T47D (cell line): ENCODE measurements at places on chromosomes 12 and 14.

DNA sequence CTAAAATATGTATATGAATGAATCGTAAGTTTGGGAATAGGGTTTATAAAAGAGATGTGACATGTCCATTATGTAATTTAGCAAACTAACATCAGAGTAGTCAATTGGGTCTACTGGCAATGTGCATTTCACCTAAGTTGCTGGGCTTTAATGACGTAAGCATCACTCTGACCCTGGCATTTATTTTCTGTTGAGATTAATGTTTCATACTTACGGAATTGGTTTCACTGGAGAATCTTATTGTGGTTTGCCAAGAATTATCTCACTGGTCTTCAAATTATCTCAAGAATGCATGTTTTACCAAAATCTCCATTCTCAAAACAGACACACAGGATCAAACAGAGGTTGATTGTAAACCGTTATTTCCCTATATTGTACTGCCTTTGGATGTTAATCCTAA lies 437.1 kb downstream of the NPAS3 start:
- no peak for DNase-seq

- DNase-seq, result peak; percentile 41
Observed at GRCh38 chr12:107092669-107093416, 506 bp downstream of the CRY1 start.

- peak; percentile 91 for DNase-seq
Observed at GRCh38 chr14:99562856-99563748, 40.9 kb downstream of the CCDC85C start.

GRCh38 chr12:55695349-55695748 lies 12.4 kb downstream of the ITGA7 start:
- DNase-seq, result no peak

- DNase-seq, result no peak
Observed at GRCh38 chr12:108629824-108630476, 3.7 kb downstream of the SELPLG start.

DNA sequence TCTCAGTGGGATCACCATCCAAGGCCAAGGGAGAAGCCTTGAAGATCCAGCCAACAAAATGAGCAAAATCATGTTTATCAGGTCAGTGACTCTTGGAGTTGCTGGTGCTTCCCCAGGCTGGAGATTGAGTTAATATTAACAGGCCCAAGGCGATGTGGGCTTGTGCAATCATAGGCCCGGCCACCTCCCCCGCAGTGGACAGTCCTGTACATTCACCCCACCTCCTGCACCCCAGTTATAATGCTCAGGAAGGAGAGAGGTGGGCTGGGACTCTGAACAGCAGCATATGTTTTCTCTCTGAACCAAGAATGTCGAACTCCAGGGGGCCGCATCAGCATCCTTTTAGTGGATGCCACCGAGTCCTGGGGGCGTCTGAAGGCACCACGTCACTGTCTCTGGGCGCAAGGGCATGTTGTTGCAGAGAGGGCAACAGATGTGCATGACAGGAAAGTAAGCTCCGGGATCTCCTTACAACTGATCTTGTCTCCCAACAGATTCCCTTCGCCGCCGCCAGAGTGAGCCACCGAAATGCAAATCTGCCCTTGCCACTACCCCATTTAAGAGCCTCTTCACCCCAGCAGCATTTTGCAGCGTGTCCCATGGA lies 32.2 kb upstream of the SERPINA6 start:
- peak; percentile 94 for DNase-seq

GRCh38 chr12:131128556-131128955 lies 174.8 kb downstream of the ADGRD1 start:
- DNase-seq, result no peak

DNA sequence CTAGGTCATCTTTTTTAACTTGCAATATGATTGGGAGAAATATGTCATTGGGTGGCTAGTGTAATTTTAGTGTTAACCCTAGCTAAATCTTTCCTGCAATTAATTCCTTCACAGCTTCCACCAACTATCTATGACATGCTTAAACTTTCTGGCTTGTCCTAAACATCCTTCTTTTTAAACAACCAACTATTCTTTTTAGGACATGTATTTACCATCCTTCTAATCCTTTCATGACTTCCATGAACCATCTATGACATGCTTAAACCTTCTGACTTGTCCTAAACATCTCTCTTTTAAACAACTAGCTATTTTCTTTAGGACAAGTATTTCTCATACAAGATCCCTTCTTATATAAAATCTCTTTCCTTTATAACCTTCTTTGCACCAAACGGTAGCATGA lies 179.6 kb upstream of the PDZRN4 start:
- DNase-seq, result no peak

- DNase-seq, result no peak
Observed at GRCh38 chr14:91009501-91010152, 50.8 kb downstream of the RPS6KA5 start.

- no peak for DNase-seq
Observed at GRCh38 chr12:94460616-94460959, 921 bp upstream of the CEP83 start.

DNA sequence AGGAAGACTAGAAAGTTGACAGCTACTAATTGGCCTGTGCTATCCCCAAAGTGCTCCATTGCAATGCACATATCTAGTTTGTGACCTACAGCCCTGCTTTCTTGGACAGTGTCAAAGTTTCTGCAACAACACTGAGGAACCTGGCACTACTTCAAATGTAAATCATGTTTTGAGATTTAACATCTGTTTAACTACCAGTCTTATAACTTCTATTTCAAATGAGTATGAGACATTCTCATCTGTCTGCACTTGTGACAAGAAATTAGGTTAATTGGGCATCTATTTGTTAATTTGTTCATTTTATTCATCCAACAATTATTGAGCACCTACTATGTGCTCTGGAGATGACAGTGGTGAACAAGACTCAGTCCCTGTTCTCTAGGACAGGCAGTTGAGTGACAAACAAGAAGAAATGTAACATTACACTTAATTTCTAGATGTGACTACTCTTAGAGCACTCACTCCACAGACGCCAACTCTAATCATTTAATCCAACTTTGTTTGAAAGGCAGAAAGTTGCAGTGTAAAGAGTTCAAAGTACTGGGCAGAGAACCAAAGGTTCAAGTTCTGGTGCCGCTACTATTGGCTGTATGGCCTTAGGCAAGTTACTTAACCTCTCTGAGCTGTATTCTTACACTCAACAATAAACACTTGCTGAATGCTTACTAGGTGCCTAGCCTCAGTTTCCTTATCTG lies 74.8 kb downstream of the HECTD4 start:
- no peak for DNase-seq

DNA sequence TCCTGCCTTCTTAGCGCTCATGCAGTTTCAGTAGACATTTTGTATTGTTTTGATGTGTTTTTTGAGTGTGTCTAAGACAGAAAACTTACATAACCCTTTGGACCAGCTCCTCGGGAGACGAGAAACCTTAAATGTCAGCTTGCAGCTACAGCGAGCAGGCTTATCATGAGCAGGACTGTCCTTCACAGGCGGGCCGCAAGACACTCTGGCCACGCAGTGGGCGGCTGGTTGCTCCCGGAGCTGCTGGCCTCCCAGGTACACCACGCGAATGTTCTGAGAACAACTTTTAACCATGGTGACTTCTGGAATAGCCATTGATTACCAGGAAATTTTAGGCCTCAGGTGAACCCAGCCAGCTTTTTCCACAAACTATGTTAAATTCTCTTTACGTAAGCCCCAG lies 164.1 kb upstream of the DIO3 start:
- no peak for DNase-seq

DNA sequence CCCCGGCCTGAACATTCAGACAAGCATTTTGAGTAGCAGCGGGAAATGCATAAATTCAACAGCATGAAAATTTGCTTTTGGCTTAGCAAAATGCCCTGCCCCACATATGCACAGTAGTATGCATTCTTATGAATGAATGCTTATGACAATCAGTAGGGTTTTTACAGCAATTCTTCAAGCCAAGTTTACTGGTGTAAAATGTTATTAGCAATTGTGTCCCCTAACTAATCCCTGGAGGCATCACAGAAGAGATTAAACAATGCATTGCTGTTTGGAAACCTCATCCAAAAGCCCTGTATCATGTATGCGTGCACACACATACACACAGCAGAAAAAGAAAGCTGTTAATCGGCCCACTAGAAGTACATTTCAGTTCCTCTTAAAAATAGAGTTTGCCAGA lies 406.5 kb downstream of the LRIG3 start:
- no peak for DNase-seq

GRCh38 chr12:23446746-23447145 lies 502.7 kb downstream of the SOX5 start:
- no peak for DNase-seq

- no peak for DNase-seq
Observed at GRCh38 chr12:112892856-112893255, 13.9 kb upstream of the OAS1 start.

DNA sequence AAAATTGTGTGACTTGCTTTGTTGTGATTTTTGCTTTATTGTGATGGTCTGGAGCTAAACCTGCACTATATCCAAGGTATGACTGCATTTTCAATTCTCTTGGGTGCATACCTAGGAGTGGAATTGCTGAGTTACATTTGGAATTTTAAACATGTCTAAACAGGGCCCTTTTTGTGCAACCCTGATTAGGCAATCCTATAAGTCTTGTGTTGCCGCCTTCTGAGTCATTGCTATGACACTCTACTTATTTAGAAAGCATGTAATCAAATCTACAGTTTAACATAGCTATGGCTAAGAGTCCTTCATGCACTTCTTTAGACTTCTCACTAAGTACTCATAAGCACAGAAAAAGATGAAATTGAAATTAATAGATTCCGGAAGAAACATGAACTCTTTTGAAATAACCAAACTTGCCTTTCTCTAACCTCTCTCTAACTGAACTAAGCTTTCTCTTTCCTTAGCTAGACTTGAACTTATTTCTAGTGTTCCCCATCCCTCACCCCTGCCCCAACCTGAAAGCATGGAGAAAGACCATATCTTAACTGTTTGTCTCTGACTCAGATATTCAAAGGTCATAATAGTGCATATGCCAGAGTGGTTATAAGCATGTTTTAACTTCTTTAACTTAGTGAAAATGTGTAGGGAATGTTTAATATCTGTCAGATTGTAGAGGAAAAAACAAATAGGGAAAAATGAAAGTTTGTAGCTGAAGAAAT lies 203.0 kb downstream of the SNAPC1 start:
- DNase-seq, result no peak

- no peak for DNase-seq
Observed at GRCh38 chr14:72945356-72946027, 19.2 kb downstream of the DCAF4 start.

GRCh38 chr12:32027684-32028365 lies 68.6 kb downstream of the RESF1 start:
- DNase-seq, result no peak

DNA sequence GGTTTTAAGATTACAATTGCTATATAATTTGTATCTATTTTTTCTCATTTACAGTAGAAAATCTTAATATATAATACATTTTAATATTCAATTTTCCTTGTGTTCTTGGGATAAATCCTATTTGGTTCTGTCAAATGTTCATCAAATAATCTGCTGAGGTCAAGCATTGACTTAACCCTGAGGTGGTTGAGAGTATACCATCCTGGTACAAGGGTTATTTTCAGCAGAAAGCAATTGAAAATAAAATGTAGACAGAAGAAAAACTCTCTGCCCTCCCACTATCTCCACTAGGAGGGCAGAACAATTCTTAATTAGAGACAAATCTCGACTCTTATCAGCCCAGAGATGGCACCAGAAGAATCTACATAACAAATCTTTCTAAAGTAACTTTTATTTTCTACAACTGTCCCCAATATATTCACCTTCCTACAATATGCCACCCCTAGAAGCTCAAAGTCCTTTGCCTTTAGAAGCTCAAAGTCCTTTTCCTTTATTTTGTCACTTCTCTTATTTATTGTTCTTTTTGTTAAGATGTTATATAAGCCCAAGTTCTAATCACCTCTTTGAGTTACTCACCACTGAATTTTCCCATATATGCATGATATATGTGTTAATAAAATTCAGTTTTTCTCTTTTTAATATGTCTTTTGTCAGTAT lies 57.9 kb upstream of the ERGIC2 start:
- no peak for DNase-seq

GRCh38 chr12:6778217-6778573 lies 5.9 kb downstream of the LAG3 start:
- no peak for DNase-seq

GRCh38 chr14:33945210-33946088 lies 5.4 kb downstream of the EGLN3 start:
- no peak for DNase-seq

GRCh38 chr12:6285063-6285477 lies 25.4 kb upstream of the PLEKHG6 start:
- peak; percentile 22 for DNase-seq

GRCh38 chr12:106082216-106083175 lies 56.3 kb downstream of the NUAK1 start:
- no peak for DNase-seq

- DNase-seq, result no peak
Observed at GRCh38 chr12:133234971-133235370, 706 bp downstream of the ANHX start.

- no peak for DNase-seq
Observed at GRCh38 chr14:85417396-85417795, 112.5 kb upstream of the FLRT2 start.

DNA sequence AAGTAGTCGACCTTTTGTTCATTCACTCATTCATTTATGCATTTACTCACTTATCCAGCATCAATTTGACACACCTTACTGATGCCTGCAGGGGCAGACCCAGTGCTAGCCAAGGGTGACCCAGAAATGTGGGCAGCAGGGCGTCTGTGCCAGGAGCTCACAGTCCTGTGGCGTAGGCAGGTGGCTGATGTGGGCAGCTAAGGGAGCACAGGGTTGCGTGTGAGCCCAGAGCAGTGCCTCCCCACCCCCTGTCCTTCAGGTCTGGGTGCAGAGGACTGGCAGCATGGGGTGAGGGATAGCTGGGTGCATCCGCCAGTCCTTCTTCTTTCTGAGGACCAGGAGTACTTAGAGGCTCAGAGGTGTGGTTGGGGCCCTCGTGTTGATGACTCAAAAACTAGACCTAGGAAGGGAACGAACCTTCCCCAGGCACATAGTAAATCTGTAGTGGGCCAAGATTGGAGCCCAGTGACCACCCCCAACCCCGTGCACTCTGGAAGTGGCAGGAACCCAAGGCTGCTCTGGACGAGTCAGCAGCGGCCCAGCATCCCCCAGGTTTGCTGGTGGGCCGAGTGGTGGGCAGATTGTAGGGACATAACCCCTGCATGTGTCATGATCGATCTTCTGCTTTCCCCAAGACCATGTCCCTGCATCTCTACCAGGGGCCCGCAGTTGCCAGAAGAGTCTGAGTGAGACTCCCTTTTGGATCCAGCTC lies 63.9 kb downstream of the BEGAIN start:
- DNase-seq, result no peak
